GM23248 (cell line): ENCODE measurements at places on chromosomes 7 and 10.
A peak's percentile ranks its signal among the peaks of the same experiment; 100 is the strongest.

- DNase-seq: no peak
Measured at GRCh38 chr10:76784076-76784475, 853.5 kb downstream of the KCNMA1 start.

DNA sequence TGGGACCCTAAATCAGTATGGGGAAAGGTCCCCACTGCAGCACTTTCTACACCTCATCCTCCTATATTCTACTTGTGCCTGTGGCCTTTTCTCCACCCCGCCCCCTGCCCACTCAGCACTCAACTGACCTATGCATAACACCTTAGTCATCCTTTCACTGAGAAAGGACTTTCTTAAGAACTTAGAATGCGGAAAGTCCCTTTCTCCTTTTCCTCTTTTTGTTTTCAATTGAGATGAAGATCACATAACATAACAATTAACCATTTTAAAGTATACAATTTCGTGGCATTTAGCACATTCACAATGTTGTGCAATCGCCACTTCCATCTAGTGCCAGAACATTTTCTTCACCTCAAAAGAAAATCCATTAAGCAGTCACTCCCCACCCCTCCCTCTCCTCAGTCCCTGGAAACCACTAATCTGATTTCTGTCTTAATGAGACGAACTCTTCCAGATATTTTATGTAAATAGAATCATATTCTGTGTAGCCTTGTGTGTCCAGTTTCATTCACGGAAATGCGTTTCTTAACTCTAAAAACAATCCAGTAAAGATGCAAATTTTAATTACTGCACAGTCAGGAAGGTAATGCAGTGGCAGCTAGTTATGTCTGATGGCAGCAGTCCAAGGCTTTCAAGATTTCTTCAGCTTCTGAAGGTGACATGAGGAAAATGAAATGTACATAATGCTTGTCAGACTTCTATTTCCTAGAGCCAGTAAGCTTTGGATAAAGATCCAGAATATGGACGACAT is 41.7 kb downstream of the FAS start:
- peak; percentile 93 for DNase-seq

DNA sequence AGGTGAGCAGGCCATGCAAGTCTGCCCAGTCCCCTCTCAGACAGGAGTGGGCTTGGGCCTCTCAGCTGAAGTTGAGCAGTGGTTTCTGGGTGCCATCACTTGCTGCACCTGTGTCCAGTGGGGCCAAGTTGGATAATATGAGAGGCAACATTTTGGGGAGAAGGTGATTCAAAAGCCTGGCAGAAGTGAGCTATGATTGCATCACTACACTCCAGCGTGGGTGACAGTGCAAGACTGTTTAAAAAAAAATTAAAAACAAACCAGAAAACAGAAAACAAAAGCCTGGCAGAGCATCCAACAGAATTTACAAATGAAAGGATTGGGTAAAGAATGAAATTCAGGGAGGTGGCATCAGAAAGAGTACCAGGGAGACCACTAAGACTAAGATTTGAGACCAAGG is 121.5 kb upstream of the LAMB4 start:
- DNase-seq: peak; percentile 38

- DNase-seq: peak; percentile 14
Measured at GRCh38 chr7:110856704-110857103, 234.2 kb upstream of the LRRN3 start.

GRCh38 chr10:95408148-95408960 is 117.6 kb upstream of the PDLIM1 start:
- peak; percentile 9 for DNase-seq

- no peak for DNase-seq
Measured at GRCh38 chr7:115721293-115722217, 309.0 kb downstream of the TFEC start.

- no peak for DNase-seq
Measured at GRCh38 chr10:97013983-97014382, 171.8 kb downstream of the SLIT1 start.

- peak; percentile 49 for DNase-seq
Measured at GRCh38 chr7:78176171-78176570, 377.6 kb downstream of the PHTF2 start.

GRCh38 chr7:4957847-4958476 is 1.0 kb downstream of the MMD2 start:
- no peak for DNase-seq

- peak; percentile 80 for DNase-seq
Measured at GRCh38 chr10:124992462-124993344, 50.8 kb downstream of the ZRANB1 start.

DNA sequence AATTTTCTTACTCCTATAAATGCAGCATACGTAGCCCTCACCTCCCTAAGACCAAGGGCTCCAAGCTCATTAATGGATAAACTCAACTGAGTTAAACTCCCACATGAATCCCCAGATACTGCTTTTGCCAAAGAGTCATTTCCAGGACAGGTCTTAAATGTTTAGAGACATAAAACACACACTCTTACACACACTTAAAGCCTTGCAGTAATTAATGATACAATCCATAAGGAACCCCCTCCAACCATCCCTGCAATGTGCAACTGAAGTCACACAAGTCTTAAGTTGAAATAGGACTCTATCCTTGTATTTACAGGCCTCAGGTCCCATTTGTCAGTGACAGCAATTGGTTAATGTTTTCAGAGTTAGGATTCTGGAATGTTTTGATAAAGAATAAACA is 194.1 kb downstream of the FANK1 start:
- DNase-seq: no peak

DNA sequence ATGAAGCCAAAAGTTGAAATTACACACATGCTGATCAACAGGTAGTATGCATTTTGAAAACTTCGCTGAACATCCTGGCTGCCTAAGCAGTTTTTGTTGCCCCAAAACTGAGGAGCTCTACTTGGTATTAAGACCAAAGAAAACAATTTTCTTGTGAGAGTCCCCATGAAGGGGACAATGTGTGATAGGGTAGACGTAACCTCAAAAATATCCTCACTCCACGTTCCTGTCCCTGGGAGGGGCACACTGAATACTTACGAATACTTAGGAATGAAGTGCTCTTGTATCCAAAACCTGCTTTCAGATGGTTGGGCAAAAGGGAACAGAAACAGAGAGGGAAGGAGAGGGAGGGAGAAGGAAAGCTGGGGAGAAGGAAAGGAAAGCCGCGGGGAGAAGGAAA is 24.7 kb downstream of the CCDC6 start:
- no peak for DNase-seq

DNA sequence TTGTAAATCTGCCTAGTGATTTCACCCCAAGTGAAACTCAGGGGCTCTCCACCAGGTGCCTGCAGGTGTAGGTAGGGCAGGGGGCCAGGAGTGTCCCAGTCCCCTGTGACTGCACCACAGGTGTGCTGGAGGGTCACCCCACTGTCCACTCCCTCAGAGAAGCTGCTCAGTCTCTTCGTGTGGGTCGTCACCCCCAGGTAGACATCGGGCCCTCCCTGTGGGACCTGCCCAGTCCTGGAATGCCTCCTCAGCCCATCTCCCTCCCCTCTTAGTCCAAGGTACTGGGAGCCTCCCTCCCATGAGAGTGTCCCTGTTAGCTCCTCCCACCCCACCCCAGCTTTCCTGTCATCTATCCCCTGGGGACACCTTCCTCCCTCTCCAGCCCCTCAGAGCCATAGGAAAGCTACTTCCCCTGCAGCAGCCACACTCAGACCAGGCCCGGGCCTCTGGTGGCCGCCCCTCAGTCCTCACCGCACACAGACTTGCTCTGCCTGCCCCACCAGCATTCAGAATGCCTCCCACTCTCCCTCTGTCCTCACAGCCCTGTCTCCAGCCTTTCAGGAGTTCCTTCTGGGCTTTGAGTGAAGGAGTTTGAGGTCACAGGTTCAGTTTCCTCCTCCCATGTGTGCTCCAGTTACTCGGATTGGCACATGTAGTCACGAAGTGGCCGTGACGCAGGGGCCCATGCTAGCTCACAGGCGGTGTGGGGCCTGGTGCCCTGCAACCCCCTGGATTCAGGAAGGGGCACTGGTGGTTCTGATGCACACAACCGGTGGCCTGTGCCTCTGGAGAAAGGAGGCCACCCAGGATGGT is 5.1 kb downstream of the ALOX5 start:
- DNase-seq: no peak
